ENCODE measurements at places on chromosomes 2 and 18.

DNA sequence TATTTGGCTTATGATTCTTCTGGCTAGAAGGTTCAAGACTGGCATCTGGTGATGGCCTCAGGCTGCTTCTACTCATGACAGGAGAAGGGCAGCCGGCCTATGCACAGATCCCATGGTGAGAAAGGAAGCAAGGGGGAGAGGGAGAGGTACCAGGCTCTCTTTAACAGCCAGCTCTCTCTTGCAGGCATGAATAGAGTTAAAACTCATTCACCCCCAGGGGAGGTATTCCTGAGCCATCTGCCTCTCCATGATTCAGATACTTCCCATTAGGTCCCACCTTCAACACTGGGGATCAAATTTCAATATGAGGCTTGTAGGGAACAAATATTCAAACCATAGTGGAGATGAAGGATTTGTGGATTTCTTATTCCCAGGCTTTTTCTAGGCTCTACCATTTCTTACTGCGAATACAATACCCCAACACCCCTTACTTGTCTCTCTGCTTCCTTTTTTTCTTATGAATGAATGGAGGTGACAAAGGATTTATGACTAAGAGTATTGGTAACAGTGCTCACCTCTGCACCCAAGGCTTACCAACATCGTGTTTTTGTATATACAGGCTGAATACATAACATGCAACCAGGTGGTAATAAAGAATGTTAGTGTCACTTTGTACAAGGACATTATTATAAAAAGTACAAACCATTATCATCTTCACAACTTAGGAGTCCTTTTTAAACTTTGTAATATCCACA, 454.6 kb upstream of the TRIB2 start:
- DNase-seq: peak; percentile 29

- DNase-seq: no peak
Measured at GRCh38 chr18:29436459-29436858, 1259.5 kb upstream of the CDH2 start.

- DNase-seq: peak; percentile 2
Measured at GRCh38 chr2:35510636-35511035, 844.9 kb upstream of the CRIM1 start.

DNA sequence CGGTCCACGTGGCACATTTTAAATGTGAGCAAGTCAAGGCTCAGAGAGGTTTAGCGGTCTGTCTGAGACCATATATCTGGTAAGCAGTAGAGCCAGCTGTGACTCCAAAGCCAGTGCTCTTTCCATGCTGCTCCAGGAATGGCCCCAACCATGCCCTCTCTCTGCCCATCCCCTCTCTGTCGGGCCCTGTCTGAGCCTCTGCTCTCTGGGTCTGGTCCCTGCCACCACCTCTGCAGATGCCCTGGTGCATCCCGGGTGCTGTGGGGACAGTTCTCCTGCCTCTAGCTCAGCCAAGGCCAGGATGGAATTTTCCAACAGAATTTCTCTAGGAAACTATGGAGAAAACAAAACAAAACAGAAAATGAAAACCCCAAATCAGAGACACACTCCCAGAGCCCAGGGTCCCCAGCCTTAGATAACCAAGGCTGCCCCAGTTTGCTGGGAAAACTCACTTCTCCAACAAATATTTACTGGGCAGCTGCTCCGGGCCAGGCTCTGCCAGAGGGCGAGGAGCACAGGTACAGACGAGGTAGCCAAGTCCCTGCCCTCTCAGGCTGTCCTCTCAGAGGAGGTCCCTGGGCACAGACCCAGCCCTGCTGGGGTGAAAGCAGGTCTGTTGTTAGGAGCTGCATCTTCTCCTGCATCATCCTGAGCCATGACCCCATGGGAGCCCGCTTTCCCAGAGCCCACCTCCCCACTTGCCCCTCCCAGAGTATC, 9.2 kb downstream of the ADRA2B start:
- DNase-seq: no peak

GRCh38 chr2:150486539-150487484, 655 bp downstream of the RND3 start:
- DNase-seq: no peak

- peak; percentile 60 for DNase-seq
Measured at GRCh38 chr18:9708057-9708433, at the start of gene RAB31. Gene RAB31, plus strand, starts transcription at chr18:9708301. Its CDS starts 105 bp downstream, at chr18:9708406.

GRCh38 chr2:17878281-17879136, at the start of gene KCNS3:
Gene KCNS3, plus strand, starts transcription at chr2:17878667. Its CDS starts 52,342 bp downstream, at chr2:17931009.
- DNase-seq: no peak

DNA sequence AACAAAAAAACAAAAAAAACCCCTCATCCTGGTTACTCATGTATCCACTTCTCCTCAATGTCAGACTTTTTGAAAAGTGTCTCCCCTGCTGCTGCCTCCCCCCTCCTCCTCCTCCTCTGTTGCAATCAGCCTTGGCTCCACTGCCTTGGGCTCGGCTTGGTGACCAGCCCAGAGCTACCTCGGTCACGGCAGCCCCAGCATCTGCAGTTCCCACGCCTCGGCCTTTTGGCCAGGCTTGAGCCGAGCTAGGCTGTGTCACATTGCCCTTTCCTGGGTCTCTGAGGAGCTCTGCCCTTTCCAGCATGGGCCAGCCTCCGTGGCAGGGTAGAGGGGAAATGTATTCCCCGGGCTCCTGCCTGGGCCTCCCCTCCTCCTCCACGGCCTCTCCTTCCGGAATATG, 22.7 kb upstream of the INHBB start:
- DNase-seq: no peak

GRCh38 chr2:112958428-112959108, 19.2 kb upstream of the IL36G start:
- peak; percentile 15 for DNase-seq

GRCh38 chr2:65429786-65430602, 2.4 kb downstream of the SPRED2 start:
- DNase-seq: no peak

DNA sequence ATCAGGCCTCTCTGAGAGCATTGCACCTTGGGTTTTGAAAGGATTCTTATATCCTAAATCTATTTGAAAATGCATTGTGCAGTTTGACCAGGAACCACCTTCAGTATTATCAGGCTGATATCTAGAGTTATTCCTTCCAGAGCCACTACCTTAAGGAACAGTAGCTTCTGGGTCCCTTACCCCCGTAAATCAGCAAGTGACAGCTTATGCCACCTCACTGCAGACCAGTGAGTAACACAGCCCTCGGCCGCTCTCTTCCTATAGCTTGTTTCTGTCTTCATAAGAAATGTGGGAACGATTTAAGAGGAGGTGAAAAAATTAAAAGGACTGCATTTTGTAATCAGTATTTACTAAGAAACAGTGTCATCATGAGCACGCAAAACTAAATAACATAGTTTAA, 584.2 kb downstream of the GALR1 start:
- DNase-seq: no peak

DNA sequence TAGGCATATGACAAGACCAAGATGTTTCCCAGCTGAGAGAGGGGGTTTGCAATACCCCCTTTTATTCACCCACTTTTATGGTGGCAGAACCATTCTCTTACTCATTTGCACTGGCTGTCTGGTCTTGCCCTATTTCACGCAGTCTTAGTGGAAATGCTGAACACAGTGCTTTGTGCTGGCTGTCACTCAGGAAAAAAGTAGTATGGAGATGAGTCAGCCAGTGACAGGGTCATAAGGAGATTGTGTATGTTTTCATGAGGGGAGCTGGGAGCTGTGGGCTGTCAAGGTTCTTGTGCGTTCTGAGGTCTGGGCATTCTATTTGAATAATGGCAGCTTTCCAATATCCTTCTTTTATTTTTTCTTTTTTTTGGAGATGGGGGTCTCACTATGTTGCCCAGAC, 10.9 kb upstream of the CNRIP1 start:
- DNase-seq: peak; percentile 23
